ENCODE measurements at places on chromosomes 12 and 14. TPM values are rescaled to one million over a fixed set of nuclear protein-coding genes. Genes with fewer than 3 reads are reported as not detected.

GLIPR1L1 gene
- total RNA-seq, result not detected

GRCh38 chr12:19411234-19412204 is 27.8 kb upstream of the AEBP2 start:
- DNase-seq, result no peak

DNA sequence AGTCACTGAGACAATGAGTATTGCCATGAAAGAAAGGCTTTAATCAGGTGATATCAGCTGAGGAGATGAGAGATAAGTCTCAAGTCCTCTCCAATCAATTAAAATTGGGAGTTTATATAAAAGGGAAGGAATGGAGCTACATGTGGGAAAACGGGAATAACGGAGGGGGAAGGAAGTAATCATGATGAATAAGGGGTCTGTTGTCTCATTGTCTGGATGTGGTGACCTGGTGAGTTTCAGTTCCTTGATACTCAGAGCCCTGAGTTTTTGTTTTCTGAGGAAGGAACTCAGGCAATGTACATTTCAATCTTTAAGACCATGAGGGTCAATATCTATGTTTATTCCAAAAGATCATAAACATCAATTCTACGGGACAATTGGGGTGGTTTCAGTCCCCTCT is 198.8 kb downstream of the KITLG start:
- DNase-seq, result no peak

- DNase-seq, result no peak
These were observed 292.3 kb downstream of the FUT8 start for GRCh38 chr14:65704850-65705249.

DNA sequence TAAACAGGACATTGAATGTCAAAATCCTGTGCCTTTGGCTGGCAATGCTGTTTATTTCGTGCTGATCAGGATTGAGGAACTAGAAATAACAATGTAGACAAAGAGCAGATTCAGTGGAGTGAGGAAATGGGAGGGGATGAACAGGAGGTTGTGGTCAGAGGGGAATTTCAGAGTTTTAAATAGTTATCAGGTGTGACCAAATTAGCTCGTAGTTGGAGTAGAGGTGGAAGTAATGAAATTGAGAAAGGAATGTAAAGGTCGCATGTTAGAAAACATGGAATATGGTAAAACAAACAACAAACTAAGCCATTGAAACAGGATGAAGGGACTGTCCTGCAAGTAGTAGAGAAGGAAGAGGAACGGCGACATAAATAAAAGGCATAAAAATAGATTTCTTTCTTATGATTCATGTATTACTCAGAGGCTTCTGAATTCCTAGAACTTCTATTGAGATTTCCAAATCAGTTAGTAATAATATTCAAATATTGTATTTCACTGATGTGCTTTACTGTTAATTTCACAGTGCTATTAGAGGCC is 9.5 kb upstream of the SAV1 start:
- peak; percentile 90 for DNase-seq

DNA sequence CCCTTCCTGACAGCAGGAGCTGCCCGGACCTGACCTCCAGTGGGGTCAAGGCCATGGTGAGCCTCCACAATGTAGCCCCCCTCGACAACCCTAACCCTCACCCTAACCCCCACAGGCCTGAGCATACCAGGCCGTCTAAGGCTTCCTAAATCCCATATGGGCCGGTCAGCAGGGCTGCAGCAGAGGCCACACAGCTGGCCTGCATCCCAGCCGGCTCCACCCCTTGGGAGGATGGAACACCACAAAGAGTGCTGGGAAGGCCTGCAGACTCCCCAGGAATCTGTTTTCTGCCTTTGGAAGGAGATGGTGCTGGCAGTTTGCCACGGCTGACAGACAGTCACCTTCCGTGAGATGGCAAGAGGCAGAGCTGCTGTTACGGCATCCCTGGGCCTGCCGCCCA is 2.8 kb downstream of the TMEM179 start:
- no peak for DNase-seq

Data from Caki2 (cell line).